ENCODE measurements at places on chromosomes 11 and 22.
A peak's percentile ranks its signal among the peaks of the same experiment; 100 is the strongest.

- DNase-seq, result no peak
These were observed 31.0 kb upstream of the PPP2R1B start for GRCh38 chr11:111797145-111797581.

GRCh38 chr11:45233121-45233803 lies 52.9 kb downstream of the SYT13 start:
- DNase-seq, result peak; percentile 15

DNA sequence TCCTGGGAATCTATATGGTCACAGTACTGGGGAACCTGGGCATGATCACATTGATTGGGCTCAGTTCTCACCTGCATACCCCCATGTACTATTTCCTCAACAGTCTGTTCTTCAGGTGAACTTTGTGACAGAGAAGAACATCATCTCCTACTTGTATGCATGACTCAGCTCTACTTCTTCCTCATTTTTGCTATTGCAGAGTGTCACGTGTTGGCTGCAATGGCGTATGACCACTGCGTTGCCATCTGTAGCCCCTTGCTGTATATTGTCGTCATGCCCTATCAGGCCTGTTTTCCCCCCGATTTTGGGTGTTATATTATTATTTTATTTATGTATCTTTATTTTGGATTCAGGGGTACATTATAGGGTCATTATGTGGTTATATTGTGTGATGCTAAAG lies 2.4 kb upstream of the OR8G1 start:
- DNase-seq, result no peak

- DNase-seq, result no peak
These were observed 9.3 kb upstream of the POLD3 start for GRCh38 chr11:74583024-74583624.
